ENCODE measurements at places on chromosomes 3 and 15. TPM values are rescaled to one million over a fixed set of nuclear protein-coding genes. Genes with fewer than 3 reads are reported as not detected.

- H3K27ac ChIP-seq = peak overlapping the region; percentile 78
- H3K4me3 ChIP-seq = no peak overlapping the region
- H3K27me3 ChIP-seq = no peaks in the 10 kb centered on the region
- DNase-seq = no peak
- H3K36me3 ChIP-seq = no peaks in the 10 kb centered on the region
Measured at GRCh38 chr3:23776352-23776891, 29.3 kb upstream of the UBE2E1 start.

DNA sequence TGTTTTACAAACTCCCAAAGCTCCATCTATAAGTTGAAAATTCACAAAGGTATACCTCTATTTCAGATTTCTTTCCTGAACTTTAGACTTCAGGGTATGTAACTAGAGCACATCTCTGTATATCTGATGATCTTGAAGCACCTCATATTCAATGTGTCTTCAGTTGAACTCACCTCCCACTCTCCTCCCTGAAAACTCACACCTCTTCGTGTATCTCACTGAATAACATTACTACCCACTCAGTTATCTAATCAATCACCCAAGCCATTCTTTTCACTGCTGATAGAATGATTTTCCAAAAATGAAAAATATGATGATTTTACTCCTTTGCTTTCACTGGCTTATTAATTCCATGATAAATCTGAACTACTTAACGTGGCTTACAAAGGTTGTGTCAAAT is 52.9 kb downstream of the GTPBP8 start:
- H3K4me3 ChIP-seq = no peak overlapping the region
- H3K27ac ChIP-seq = no peak overlapping the region
- H3K4me1 ChIP-seq = no peaks in the 10 kb centered on the region
- no peak for DNase-seq
- H3K27me3 ChIP-seq = no peaks in the 10 kb centered on the region

GABRB3 gene
- total RNA-seq = 4.8 TPM

DNA sequence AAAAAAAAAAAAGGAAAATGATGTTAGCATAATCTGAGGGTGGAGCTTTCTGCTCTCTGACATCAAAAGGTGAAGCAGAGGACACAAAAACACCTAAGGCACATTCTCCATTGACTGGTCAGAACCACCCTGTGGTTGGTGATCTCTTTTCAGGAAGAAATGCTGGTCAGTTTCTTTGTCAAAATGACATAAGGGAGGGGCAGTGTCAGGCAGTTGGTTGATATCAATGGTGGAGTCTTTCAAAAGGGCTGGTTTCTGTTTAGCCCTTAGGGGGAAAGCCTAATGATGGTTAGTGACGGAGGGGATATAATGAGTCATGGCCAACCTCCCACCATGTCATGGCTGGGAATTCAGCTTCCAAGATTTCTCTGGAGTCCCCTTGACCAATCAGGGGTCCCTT is 185.9 kb upstream of the GBE1 start:
- DNase-seq = no peak
- H3K4me3 ChIP-seq = no peak overlapping the region
- H3K27ac ChIP-seq = no peak overlapping the region
- no peaks in the 10 kb centered on the region for H3K36me3 ChIP-seq

GRCh38 chr3:186024210-186024609 is 84.7 kb downstream of the ETV5 start:
- no peaks in the 10 kb centered on the region for H3K27me3 ChIP-seq
- DNase-seq = no peak
- peaks cover 4% of the 10 kb centered on the region for H3K4me1 ChIP-seq

- H3K4me3 ChIP-seq = no peak overlapping the region
- H3K4me1 ChIP-seq = no peaks in the 10 kb centered on the region
- H3K27ac ChIP-seq = no peak overlapping the region
- no peak for DNase-seq
Measured at GRCh38 chr15:94509259-94509658, 277.9 kb downstream of the MCTP2 start.
